Right forelimb (tissue), 1 donor: ENCODE measurements at places on chromosomes 6 and 20.

DNA sequence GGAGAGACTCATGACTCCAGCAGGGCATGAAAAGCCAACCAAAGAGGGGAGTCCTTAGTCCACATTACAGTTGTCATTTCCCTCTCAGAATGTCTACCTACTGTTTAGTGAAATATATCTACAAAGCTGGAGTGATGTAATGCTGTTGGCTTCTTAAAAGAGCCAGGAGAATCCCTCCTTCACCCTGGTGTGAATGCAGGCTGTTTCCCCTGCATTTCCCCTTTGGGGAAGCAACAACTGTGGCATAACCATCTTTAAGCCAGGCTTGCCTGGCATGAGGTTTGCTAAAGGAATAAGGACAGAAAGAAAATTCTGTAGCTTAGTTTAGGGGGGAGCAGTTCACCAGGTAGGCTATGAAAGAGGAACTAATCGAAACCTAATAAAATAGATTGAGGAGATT is 129.5 kb downstream of the CRYBG1 start:
- no peak for DNase-seq

- DNase-seq, result no peak
Measured at GRCh38 chr20:10318291-10319024, 99.8 kb downstream of the SNAP25 start.

- no peak for DNase-seq
Measured at GRCh38 chr6:12548526-12548925, 168.0 kb upstream of the PHACTR1 start.

- no peak for DNase-seq
Measured at GRCh38 chr6:130282234-130282995, 59.7 kb upstream of the SAMD3 start.

DNA sequence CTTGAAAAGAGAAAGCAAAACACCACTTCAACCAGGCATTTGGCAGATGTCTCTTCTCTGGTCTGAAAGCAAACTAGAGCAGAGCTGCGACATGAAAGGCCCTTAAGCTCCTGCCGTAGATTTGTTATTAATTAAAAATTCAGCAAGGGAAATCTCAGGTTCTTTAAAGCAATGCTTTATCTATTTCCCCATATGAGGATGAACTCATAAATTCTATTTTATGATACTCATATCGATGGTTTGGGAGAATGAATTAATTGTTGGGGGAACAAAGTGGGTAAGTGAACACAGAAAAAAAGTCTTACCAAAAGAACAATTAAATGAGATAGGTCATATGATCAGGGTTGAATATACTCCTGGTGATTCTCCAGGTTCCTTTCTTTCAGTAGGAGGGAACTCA is 464.7 kb upstream of the SLC35B3 start:
- DNase-seq, result no peak

DNA sequence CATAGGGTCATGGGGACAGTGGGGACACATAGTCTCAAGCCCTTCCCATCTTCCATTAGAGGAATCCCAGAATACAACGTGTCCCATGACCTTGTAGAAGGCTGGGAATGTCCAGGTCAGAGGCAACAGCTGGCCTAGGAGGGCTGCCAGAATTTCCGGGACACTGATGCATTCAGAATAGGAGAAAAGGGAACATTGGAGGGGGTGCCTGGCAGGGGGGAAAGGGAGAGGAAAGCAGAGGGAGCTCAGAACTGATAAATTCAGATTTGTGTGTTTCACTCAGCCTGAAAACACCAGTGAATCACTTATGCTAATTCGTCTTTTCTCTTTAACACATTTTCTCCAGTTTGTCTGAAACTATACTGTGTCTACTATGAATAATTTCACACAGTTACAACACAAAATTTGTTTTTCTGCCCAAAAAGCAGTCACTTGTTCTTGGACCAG is 35.5 kb upstream of the BMP2 start:
- no peak for DNase-seq

DNA sequence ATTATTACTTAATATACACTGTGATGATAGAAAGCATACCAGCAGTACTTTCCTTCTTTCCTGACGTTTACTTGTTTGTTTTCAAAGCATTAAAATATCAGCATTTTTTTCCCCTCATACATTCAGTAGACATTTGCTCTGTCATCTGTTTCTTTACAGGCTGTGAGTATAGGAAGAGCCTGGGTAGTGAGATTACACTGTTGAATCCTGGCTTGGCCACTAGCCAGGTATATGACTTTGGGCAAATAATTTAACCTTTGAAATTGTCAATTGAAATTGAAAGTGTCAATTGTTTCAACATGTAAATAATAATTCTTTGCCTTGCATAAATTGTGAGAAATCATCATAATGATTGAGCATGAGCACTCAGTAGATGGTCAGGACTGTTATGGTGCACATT is 336.2 kb downstream of the CDKAL1 start:
- no peak for DNase-seq

DNA sequence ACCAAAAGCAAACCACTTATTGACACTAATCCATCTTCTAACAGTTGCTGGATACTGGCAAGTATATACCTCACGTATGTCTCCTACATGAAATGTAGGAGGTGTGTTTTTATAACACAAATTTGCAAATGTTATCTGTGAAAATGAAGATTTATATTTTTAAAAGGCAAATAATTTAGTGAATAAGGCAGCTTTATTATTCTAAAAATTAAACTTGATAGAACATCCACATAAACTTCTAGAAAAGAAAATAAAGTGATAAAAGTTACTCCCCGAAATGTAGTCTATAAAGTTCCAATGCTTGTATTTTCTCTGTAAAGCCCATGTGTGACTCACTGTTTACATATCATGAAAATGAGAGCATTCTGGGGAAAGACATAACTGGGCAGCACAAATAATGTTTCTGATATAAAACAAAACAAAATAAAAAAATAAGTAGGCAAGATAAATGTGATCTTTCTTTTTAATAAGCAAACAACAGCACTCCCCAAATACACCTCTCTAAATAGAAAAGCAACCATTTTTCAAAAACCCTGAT is 84.4 kb downstream of the MAP7 start:
- no peak for DNase-seq

DNA sequence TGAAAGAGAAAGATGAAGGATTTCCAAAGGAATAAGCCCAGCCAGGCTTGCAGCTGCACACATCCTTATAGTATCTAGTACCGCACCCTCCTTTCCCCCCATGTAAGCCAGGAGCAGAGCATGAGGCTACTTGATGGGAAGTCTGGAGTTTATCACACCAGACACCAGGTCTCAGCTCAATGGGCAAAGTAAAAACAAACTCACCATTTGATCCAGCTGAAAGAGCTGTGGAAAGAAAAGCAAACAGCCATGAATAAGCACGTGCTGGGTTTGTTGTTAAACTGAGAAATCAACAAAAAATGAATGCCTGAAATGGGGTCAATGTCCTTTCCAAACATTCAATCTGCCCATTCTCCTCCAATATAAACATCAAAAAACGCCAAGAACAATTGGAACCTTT is 50.6 kb upstream of the MAP7 start:
- DNase-seq, result no peak

GRCh38 chr6:215335-216034 is 76.8 kb upstream of the DUSP22 start:
- DNase-seq, result no peak

- no peak for DNase-seq
Measured at GRCh38 chr20:31452575-31452974, 12.1 kb downstream of the DEFB123 start.

DNA sequence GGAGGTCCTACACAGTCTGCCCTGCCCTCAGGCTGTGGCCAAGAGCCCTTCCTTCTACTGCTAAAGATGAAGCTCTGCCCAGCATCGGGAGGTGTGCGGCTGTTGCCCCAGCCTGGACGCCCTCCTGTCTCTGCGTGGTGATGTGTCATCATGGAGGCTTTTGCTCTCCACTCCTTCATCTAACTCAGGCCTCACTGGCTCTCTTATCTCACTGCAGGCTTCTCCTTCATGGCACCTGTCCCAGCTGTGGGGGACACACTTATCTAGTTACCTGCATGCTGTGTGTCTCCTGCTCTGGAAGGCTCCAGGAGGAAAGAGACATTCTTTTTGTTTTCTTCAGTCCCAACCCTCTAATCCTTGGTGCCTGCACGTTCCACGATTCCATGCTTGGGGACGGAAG is 89.1 kb downstream of the PSMG4 start:
- DNase-seq, result no peak
